ENCODE measurements at places on chromosomes 11 and 22.

GRCh38 chr22:38269466-38269865, 3.3 kb downstream of the TMEM184B start:
- no peak for DNase-seq

- no peak for DNase-seq
Observed at GRCh38 chr11:78800756-78801155, 226.1 kb upstream of the NARS2 start.

GRCh38 chr22:42365111-42365865, 66.9 kb downstream of the NFAM1 start:
- no peak for DNase-seq

DNA sequence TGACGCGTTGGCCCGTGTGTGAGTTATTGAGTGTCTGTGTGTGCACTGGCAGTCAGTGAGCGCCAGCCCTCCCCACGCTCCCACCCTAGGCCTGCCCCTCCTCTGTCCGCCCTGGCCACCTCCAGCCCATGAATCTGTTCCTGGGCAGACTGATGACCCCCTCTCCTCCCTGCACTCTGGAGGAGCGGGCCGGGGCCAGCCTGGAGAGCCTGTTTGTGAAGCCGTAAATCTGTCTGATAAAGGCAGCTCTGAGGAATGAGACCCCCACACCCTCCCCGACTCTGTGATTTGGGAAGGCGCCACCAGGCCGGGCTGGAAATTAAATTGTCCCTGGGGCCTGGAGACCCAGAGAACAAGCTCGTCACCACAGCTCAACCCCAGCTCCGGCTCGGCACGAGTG, 8.6 kb downstream of the TSSC4 start:
- DNase-seq, result no peak

GRCh38 chr22:44277386-44278135, 35.2 kb downstream of the SHISAL1 start:
- no peak for DNase-seq

GRCh38 chr11:130180896-130181294, 21.3 kb downstream of the ST14 start:
- DNase-seq, result no peak

GRCh38 chr11:34665077-34665835, 44.4 kb downstream of the EHF start:
- no peak for DNase-seq

DNA sequence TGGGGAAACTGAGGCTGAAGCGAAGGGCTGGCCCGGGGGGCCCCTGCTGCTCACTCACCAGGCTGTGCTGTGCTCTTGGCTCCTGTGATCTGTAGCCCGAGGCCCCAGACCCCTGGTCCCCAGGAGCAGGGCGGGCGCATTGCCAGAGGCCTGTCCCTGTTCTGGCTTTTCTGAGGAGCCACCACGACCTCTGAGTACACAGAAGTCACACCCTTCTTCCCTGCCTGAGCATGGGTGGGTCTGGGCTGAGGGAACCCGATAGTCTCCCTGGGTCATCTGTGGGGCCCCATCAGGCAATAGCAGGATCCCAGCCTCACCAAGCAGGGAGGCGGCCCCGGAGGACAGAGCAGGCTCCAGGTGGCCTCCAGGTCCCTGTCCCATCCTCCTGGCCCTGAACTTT, 5.1 kb downstream of the CASTOR1 start:
- DNase-seq, result no peak

DNA sequence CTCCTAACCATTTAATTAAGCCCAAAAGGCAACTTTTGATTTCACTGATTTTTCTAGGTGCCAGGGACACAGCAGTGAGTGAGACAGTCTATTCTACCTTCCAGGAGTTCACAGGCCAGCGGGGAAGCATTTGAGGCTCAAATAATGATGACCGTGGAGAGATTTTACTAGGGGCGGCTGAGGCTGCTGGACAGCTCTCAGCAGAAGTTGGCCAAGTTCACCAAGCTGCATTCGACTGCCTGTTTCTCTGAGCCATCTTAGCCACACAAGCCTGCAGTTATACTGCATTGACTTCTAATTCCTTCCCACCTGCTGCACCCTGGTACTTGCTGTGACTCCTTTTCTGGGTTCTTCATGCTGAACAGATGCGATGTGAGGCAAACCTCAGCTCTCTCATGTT, 168.9 kb upstream of the TBCEL start:
- no peak for DNase-seq

GRCh38 chr11:60634126-60634525, 65.3 kb upstream of the MS4A8 start:
- DNase-seq, result peak; percentile 4

DNA sequence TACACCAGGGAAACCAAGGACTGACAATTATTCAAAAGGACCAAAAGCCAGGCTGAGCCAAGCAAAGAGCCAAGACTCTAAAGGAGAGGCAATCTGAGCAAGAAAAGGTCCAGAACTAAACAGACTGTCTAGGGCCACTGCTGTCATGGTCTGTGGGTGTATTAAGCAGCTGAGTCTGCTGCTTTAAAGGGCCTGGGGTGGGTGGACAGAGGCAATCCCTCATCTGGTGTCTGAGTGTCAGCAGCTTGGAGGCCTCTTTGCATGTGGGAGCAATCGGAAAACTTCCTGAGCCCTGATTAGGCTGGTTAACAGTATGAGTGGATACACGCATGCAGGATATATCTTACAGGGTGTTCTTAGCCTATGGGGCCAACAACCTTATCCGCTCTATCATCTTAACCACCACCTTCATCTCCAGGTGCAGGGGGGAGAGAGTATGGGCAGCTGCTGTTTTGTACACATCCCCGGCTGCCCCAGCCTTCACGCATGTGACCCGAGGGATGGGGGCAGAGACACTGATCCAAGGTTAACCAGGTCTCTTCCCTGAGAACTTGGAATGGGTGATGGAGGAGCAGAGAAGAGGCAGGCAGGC, 67.5 kb upstream of the TIMP3 start:
- DNase-seq, result no peak

DNA sequence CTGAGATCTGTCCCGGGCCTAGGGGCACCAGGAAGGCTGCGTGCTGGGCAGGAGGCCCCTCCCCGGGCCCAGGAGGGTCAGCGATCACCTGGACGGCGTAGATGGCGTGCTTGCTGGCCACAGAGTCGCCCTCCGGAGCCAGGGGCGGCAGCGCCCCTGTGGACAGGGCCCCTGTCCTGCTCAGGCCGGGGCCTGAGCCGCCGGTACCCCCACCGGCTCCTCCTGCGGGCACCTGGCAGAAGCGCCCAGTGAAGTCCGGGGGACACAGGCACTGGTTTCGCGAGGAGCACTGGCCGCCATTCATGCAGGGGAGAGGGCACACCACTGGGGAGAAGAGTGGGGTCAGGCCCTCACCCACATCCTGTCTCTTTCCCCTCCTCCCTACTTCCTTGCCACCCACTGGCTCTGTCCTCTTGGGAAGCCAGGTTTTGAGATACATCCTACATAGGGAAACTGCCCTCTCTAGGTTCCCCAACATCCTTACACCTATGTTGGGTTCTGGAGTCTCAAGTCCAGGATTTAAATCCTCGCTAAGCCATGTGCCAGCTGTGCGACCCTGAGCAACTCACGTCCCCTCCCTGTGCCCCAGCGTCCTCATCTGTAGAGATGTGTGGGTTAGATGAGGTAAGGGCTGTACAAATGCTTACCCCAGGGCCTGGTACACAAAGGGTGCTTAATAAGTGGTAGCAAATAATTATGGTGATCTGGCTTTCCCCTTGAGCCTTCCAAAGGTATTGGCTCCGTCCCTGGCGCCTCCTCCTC, 3.9 kb downstream of the LTBP3 start:
- no peak for DNase-seq

- DNase-seq, result no peak
Observed at GRCh38 chr22:43014316-43014868, 557 bp downstream of the PACSIN2 start.

DNA sequence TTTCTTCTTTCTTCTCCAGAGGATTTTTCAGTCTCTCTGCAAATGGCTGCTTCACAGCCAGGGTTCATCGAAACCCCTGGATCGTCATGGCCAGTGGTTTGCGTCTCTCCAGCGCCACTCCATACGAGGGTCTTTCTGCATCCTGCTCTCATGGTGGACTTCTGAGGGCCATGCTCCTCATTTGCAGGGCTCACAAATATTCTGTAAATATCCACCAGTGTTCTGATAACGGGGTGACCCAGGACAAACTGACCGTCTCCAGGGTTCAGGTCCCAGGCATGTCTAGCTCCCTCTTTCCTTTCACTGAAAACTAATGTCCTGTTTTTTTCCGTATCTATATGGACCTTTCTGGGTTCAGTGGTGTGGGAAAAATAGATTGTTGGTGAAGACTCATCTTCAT, 15.7 kb upstream of the VPREB1 start:
- DNase-seq, result no peak
